ENCODE measurements at places on chromosomes 2 and 18.

- H3K36me3 ChIP-seq: peaks cover 2% of the 10 kb centered on the region
- H3K27me3 ChIP-seq: peaks cover 5% of the 10 kb centered on the region
- H3K4me1 ChIP-seq: peaks cover 28% of the 10 kb centered on the region
- H3K27ac ChIP-seq: peak overlapping the region; percentile 95
- peak overlapping the region; percentile 92 for H3K4me3 ChIP-seq
These were observed 81.5 kb upstream of the LDLRAD4 start for GRCh38 chr18:13136904-13137669.

GRCh38 chr2:218075975-218076811 is 7.1 kb downstream of the RUFY4 start:
- peaks cover 4% of the 10 kb centered on the region for H3K27me3 ChIP-seq
- DNase-seq: no peak
- no peaks in the 10 kb centered on the region for H3K4me1 ChIP-seq
- no peak overlapping the region for H3K4me3 ChIP-seq
- no peak overlapping the region for H3K27ac ChIP-seq
- H3K36me3 ChIP-seq: no peaks in the 10 kb centered on the region

- no peak overlapping the region for H3K4me3 ChIP-seq
- no peak for DNase-seq
- H3K36me3 ChIP-seq: peaks cover 29% of the 10 kb centered on the region
These were observed 12.7 kb downstream of the TTC39C start for GRCh38 chr18:24027156-24027827.

DNA sequence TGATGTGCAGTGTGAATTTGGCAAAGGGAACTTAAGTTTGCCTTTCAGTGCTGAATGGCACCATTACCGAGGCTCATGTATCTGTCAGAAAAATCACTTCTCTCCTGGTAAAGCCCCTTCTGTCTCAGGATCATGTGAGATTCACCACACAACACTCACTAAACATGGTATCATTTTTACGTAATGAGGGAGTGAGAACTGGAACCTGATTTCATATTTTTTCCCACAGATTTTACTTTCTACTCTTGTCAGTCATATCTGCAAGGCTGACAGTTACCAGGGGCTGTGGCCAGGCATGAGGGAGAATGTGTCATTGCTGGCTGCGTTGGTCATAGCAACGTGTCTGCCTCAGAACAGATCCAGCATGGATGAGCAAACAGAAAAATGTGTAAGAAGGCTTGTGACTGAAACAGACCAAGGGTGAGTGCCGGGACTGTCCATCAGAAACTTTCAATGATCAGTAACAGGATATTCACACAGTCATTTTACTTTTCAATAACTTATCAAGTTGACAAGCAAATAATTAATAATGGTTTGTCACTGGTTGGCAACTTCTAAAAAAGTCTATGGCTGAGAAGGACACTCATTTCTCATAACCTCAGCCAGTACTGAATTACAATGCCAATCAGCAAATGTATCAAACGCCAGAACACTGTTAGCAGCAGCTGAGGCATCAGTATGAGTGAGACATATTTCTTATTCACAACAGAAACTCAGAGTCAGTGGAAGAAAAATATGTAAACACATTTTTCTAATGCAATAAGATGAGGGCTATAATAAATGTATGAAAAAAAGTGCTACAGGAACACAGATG is 100.5 kb downstream of the CDC42EP3 start:
- H3K27me3 ChIP-seq: no peaks in the 10 kb centered on the region
- H3K4me3 ChIP-seq: no peak overlapping the region
- peak overlapping the region; percentile 1 for H3K27ac ChIP-seq
- DNase-seq: peak; percentile 40

DNA sequence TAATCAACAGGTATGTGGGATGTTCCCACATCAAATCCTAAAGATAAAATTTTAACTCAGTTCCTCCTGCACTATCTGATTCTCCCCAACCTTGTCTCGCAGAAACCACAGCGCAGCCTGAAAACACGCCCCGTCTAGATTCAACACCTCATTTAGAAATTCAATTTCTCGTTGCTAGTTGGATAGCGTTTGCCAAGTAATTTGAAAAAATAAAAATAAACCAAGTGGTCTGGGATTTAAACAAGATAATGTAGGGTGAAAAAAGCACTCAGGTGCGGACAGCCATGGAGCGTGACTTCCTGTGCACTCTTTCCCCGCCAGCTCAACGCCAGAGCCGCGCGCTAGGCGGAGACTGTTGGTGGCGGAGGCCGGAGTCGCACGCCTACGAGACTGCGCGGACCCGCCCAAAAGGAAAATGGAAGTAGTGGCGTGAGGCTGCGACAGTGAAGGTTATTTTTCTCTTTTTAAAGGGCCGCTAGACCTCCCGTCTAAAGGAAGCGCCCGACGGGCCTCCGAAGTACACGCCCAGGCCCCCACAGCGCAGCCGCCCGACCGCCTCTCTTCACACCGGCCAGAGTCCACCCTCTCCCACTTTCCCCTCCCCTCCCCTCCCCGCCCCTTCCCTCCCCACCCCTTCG is 615 bp upstream of the CCNT2 start:
- peak overlapping the region; percentile 96 for H3K27ac ChIP-seq
- H3K4me1 ChIP-seq: peaks cover 39% of the 10 kb centered on the region
- H3K4me3 ChIP-seq: peak overlapping the region; percentile 96
- H3K36me3 ChIP-seq: peaks cover 26% of the 10 kb centered on the region

DNA sequence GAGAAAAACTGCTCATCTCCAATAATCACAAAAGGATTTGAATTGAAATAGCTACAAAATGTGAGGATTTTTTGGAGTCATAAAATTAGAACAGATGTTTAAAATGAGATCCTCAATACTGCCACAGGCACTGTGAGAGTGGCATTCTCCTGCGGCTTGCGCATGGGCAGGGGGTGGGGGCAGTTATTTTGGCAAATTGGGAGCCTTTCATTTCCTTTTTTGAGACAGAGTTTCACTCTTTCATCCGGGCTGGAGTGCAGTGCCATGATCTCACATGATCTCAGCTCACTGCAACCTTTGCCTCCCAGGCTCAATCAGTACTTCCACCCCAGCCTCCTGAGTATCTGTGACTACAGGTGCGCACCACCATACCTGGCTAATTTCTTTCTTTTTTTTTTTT is 42.4 kb downstream of the POMC start:
- H3K36me3 ChIP-seq: no peaks in the 10 kb centered on the region
- H3K4me1 ChIP-seq: peaks cover 4% of the 10 kb centered on the region
- no peak overlapping the region for H3K27ac ChIP-seq
- no peak for DNase-seq

- H3K27me3 ChIP-seq: no peaks in the 10 kb centered on the region
- H3K4me3 ChIP-seq: no peak overlapping the region
- peak; percentile 35 for DNase-seq
- H3K36me3 ChIP-seq: no peaks in the 10 kb centered on the region
These were observed 629.9 kb downstream of the NRXN1 start for GRCh38 chr2:50401772-50402653.

- H3K4me1 ChIP-seq: peaks cover 6% of the 10 kb centered on the region
- no peaks in the 10 kb centered on the region for H3K27me3 ChIP-seq
- no peak for DNase-seq
- no peak overlapping the region for H3K27ac ChIP-seq
- no peaks in the 10 kb centered on the region for H3K36me3 ChIP-seq
These were observed 679.0 kb upstream of the ID2 start for GRCh38 chr2:8002765-8003393.

DNA sequence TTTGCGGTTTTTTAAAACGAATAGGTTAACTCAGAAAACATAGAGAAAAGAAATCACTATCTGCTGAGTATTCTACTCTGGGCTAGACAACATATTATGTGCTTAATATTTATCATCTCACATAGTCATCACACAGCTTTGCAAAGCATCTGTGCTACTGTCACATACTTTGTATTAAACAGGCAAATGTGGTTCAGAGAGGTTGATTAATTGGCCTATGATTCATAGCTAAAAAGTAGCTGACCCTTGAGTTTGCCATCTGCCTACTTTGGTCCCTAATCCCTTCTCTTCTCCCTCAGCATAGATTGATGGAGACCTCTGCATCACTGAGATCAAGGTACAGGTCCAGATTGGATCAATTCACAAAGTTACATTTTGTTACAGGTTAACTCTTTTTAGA is 21.4 kb downstream of the ANKRD30B start:
- no peaks in the 10 kb centered on the region for H3K27me3 ChIP-seq
- H3K4me3 ChIP-seq: no peak overlapping the region
- H3K27ac ChIP-seq: no peak overlapping the region
- peaks cover 9% of the 10 kb centered on the region for H3K4me1 ChIP-seq

- no peak overlapping the region for H3K27ac ChIP-seq
- no peak for DNase-seq
- H3K36me3 ChIP-seq: no peaks in the 10 kb centered on the region
- H3K4me3 ChIP-seq: no peak overlapping the region
- H3K27me3 ChIP-seq: peaks cover 7% of the 10 kb centered on the region
These were observed 48.7 kb downstream of the ZBTB7C start for GRCh38 chr18:48360376-48361021.

GRCh38 chr2:231393149-231394131 is 2.1 kb upstream of the B3GNT7 start:
- DNase-seq: peak; percentile 57
- peak overlapping the region; percentile 78 for H3K4me3 ChIP-seq
- peaks cover 22% of the 10 kb centered on the region for H3K27me3 ChIP-seq
- H3K4me1 ChIP-seq: peaks cover 40% of the 10 kb centered on the region
- no peaks in the 10 kb centered on the region for H3K36me3 ChIP-seq

DNA sequence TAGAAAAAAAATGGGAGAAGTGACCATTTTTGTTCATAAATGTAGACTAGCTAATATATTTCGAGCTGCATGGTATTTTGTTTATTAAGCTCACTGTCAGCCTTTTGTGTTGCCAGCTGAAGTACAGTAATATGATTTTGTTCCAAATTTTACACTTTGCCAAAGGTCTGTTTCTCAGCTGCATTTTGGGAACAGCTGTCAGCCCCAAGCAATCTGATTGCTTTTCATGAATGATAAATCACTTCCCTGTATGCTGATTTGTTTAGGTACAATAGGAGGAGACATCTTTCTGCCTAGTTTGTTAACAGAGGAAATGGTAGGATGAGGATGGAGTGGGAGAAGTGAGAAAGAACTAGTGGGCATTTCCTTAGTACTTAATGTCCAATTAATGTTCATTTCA is 79.3 kb downstream of the NABP1 start:
- H3K27ac ChIP-seq: no peak overlapping the region
- no peaks in the 10 kb centered on the region for H3K36me3 ChIP-seq
- H3K4me1 ChIP-seq: peaks cover 6% of the 10 kb centered on the region
- H3K4me3 ChIP-seq: no peak overlapping the region
- no peak for DNase-seq

- H3K36me3 ChIP-seq: no peaks in the 10 kb centered on the region
- H3K4me1 ChIP-seq: peaks cover 30% of the 10 kb centered on the region
- peak within 1 kb of the TSS; percentile 41 for H3K27ac ChIP-seq
- peak; percentile 63 for DNase-seq
These were observed at the start of gene QPCT for GRCh38 chr2:37344453-37345361. Gene QPCT, plus strand, starts transcription at chr2:37344630. Its CDS starts 102 bp downstream, at chr2:37344732.

DNA sequence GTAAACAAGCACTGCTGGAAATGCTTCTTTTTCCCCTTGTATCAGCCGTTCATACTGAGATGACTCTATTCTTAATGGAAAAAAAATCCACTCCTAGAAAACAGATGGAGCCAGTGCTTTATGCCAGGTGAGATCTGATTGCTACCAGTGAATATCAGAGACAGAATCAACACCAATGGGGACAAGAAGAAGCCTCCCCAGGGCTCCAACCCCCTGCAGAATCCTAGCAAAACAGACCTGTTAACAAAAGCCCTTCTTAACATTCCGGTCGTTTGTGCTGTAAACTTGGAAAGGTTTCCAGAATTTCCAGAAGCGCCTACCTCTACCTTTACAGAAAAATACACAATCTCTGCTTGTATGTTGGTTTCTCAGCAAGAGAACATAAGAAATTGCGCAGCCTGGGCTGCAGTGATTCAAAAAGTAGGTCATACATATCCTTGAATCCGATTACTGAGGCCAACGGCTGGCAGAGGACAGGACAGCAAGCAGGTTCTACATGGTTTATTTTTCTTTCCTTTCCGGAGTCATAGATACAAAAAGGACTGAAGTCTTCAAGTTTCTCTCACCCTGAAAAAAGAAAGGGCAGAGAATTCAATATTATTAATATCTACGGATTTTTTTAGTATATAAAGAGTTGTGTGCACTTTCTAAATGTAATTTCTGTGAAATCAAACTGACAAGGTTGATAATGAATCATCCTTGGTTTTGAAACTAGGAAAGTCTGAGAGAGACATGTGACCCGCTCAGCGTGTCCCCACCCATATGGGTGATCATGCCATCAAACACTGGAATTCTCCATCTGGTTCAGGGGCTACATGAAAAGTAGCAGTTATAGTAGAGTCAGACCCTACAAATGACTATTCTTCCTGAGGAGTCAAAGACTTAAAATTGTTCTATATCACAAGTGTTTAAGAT is 266.7 kb upstream of the MGAT5 start:
- H3K36me3 ChIP-seq: no peaks in the 10 kb centered on the region
- H3K4me3 ChIP-seq: no peak overlapping the region
- H3K27ac ChIP-seq: no peak overlapping the region
- no peak for DNase-seq
- H3K4me1 ChIP-seq: no peaks in the 10 kb centered on the region
- peaks cover 9% of the 10 kb centered on the region for H3K27me3 ChIP-seq

DNA sequence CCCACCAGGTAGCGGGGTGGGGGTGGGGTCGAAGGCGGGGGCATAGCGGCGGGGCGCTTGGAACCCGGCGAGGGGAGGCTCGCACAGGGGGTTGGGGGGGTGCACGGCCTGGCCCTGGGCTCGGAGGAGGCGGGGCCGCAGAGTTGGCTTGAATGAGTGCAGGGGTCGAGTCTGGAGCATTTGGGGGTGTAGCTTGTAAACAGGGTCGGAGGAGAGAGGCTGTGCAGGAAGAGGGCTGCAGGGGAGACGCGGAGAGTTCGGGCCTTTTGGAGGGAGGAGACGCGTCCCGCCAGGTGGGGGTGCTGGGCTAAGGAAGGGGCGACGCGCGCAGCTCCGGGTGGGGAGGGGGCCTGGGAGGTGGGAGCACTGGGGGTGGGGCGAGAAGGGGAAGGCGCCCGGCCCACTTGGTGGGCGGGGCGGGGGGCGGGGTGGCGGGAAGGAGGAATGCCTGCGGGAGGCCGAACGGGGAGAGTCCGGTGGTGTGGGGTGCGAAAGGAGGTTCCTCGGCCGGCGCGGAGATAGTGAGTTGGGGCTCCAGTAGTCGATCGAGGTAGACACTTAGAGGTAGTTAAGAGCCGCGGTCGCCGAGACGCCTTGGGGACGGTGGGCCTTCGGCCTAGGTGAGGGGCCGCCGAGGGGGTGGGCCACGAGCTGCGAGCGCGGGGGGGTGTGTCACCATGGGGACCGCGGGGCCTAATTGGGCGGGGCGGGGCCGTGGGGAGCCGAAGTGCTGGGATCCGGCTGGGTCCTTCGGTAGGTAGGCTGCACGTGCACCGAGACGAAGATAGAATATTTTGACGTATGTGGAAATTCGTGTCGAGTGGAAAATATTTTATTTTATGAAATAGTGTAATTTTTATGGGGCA is 774 bp downstream of the MSH6 start:
- H3K4me3 ChIP-seq: peak overlapping the region; percentile 84
- peaks cover 14% of the 10 kb centered on the region for H3K36me3 ChIP-seq
- DNase-seq: peak; percentile 69
- H3K4me1 ChIP-seq: peaks cover 34% of the 10 kb centered on the region
- no peaks in the 10 kb centered on the region for H3K27me3 ChIP-seq

- H3K27ac ChIP-seq: no peak overlapping the region
- no peaks in the 10 kb centered on the region for H3K4me1 ChIP-seq
- no peaks in the 10 kb centered on the region for H3K36me3 ChIP-seq
- no peak for DNase-seq
- H3K27me3 ChIP-seq: peaks cover 7% of the 10 kb centered on the region
These were observed 52.6 kb downstream of the MRPL35 start for GRCh38 chr2:86251840-86252266.

GRCh38 chr2:143684551-143685320 is 555.5 kb downstream of the ARHGAP15 start:
- H3K4me3 ChIP-seq: no peak overlapping the region
- H3K4me1 ChIP-seq: peaks cover 19% of the 10 kb centered on the region
- no peaks in the 10 kb centered on the region for H3K27me3 ChIP-seq
- H3K36me3 ChIP-seq: peaks cover 8% of the 10 kb centered on the region
- no peak overlapping the region for H3K27ac ChIP-seq

GRCh38 chr2:29196792-29197788 is 81.9 kb downstream of the CLIP4 start:
- no peaks in the 10 kb centered on the region for H3K27me3 ChIP-seq
- no peaks in the 10 kb centered on the region for H3K36me3 ChIP-seq
- H3K27ac ChIP-seq: no peak overlapping the region

Measured in activated naive CD8-positive, alpha-beta T cell treated with anti-CD3 and anti-CD28 coated beads, Interleukin-2, amount 50 U/mL, for 24 hours (primary cell).